KBM-7 (cell line): ENCODE measurements at places on chromosomes 4 and X.

DNA sequence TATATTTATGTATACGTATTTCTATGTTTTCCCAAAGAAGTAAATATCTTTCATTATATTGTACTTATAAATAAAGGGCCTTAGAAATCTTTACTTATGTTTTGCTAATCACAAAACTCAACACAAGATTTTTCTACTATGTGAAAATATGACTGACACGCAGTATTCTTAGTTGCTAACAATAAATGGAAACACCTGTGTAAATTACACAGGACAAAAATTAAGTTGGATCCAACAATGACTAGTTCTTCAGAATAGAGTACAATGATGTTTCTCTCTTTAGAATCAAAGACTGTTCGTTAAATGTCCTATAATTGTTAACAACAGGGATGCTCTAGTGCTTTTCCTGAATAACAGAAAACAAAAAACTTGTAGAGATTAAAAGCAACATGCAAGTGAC, 96.1 kb downstream of the PPP3CA start:
- no peak for DNase-seq

- peak; percentile 57 for DNase-seq
Observed at GRCh38 chrX:75603833-75604232, 81.0 kb upstream of the ZDHHC15 start.

- DNase-seq, result peak; percentile 58
Observed at GRCh38 chr4:5812506-5813229, 80.2 kb downstream of the CRMP1 start.

- DNase-seq, result no peak
Observed at GRCh38 chrX:131330735-131331134, 41.6 kb upstream of the IGSF1 start.

DNA sequence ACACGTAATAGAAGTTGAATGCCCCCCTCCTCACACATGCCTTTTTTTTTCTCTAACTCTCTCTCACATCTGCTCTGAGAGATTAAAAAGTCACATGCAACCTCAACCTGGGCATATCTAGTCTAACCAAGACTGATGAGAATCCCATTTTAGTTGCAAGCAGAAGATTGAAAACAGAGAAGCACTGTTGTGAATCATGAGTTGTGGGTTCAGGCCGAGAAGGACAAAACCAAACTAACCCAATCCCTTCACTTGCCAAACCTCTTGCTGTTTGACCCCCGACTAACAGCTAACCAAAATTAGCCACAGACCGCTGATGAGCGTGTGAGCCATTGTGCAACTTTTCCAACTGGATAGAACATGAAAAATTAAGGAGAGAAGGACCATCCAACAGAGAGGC, 31.8 kb downstream of the CXCL1 start:
- DNase-seq, result no peak

DNA sequence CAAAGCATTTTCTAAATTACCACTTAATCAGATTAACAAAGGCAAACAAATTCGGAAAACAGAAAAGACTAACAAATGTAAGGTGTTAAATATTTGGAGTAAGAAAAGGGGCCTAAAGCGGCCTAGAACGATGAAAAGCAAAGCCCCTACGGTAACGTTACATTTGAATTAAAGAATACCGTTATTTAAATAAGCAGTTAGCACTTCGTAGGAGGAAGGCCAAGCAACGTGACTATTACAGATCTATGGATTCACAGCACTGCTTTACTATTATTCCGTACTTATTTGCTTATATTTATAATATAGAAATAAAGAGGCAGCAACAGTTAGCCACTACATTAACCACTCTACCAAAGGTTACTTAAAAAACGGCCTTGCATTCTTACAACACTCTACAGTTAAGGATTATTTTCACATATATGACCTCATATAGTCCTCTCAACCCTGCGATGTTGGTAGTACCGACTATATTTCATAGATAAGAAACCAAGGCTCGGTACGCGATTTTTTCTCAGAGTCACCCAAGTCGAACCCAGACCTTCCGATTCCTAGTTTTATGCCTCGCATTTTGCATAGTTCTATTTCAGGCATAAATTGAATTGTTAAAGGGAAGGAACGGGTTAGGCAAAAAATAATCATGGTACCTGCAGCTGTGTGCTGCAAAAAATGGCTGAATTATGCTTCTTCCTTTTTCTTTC, 2.9 kb downstream of the KLHL15 start:
- peak; percentile 59 for DNase-seq

DNA sequence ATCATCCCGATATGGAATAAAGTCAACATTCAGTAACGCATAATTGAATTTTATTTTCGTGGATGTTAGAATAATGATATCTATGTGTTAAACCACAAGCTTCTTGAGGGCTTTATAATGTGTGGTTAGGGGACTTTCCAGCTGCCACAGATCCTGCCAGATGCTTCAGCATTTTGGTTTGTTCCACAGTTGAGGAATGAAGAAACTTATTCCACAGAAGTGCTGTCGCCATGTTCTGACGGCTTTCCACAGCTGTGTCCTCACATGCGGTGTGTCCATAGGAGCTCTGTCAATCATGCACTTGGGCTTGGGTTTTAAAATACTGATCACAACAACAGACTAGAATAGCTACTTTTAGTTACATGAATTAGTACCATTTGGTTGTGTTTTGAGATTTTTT, 411.9 kb downstream of the TRIML1 start:
- no peak for DNase-seq

DNA sequence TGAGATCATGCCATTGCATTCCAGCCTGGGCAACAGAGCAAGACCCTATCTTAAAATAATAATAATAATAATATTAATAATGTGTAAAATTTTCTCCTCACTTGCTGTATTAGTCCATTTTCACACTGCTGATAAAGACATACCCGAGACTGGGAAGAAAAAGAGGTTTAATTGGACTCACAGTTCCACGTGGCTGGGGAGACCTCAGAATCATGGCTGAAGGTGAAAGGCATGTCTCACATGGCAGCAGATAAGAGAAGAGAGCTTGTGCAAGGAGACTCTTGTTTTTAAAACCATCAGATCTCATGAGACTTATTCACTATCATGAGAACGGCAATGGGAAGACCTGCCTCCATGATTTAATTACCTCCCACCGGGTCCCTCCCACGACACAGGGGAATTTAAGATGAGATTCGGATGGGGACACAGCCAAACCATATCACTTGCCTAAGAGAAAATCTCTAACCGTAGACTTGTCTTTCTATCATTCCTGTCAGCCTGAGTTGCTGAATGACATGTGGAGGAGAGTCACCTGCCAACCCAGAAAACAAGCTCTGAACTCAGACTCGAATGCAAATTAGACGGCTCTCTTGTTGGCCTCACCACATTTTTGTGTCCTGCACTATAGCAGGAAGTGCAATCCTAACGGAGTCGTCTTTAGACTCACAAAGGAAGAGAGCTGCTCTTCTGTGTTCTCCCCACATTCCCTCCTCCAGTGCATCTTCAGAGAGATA, 51.9 kb upstream of the DCTD start:
- no peak for DNase-seq

GRCh38 chr4:184416913-184417734, 57.2 kb downstream of the IRF2 start:
- DNase-seq, result peak; percentile 43

- DNase-seq, result no peak
Observed at GRCh38 chr4:94536649-94537469, 85.1 kb downstream of the PDLIM5 start.

- no peak for DNase-seq
Observed at GRCh38 chr4:38364383-38364963, 299.5 kb upstream of the KLF3 start.

DNA sequence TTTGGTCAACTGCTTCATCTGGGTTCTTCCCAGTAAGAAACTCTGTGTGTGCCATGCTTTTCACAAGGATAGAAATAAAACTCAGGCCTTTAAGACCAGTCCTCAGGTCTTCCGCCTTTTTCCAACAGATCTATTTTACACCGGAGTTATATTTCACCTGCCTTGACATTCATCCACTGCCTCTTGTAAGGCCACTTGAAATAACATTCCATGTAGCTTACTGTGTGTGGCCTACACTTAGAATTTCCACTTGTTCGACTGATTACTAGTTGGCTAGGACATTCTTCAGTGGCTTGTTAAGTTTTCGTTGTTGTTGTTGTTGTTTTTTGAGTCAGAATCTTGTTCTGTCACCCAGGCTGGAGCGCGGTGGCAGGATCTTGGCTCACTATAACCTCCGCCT, 92.8 kb upstream of the UNC5C start:
- DNase-seq, result no peak
